ENCODE measurements at places on chromosomes 3 and 15. TPM values are rescaled to one million over a fixed set of nuclear protein-coding genes. Genes with fewer than 3 reads are reported as not detected.

DNA sequence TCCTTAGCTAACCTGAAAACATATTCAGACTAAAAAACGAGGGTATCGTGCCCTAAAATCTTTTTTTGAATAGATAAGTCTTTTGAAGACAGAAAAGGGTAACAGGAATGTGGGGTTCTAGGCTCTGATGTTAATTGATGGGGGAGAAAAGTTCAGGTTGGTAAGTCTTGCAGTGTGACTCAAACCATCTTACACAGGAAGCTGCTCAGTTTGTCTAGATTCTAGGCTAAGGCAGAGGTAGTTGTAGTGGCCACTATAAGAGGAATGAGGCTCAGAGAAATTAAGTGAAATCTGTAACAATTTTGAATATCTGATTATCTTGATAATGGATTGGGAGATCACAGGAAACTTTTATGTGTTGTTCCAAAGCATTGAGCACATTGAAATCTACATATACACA is 267.9 kb downstream of the PDCD6IP start:
- no peak for DNase-seq

- DNase-seq, result peak; percentile 37
Observed at GRCh38 chr3:177523872-177524438, 326.7 kb upstream of the TBL1XR1 start.

- DNase-seq, result no peak
Observed at GRCh38 chr3:1091286-1091685, 1.5 kb upstream of the CNTN6 start.

Gene IL16
- total RNA-seq, result 0.65 TPM

- DNase-seq, result no peak
Observed at GRCh38 chr3:64122476-64122875, 99.2 kb upstream of the PSMD6 start.

DNA sequence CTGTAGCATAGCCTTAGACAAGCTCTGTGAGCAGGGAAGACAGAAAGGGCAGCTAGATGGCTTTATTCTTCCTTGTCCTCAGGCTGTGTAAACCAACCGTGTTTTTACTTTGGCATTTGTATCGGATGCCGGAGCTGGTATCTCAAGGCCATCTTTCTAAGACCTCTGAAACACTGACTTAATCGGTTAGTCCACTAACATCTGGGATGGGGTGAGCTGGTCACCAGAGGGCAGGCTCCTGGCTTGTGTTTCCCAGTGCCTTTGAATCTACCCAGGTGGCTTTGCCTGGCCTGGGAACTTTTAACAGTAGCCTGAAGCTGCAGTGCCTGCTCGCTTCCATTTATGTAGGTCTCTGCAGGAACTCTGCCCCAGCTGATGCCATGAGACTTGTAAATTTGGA is 252.7 kb downstream of the NR1D2 start:
- DNase-seq, result no peak

Gene ISL2
- 0.24 TPM for total RNA-seq

GRCh38 chr15:34031987-34032760 is 6.8 kb downstream of the AVEN start:
- DNase-seq, result no peak

Gene MFGE8
- 54.5 TPM for total RNA-seq

DNA sequence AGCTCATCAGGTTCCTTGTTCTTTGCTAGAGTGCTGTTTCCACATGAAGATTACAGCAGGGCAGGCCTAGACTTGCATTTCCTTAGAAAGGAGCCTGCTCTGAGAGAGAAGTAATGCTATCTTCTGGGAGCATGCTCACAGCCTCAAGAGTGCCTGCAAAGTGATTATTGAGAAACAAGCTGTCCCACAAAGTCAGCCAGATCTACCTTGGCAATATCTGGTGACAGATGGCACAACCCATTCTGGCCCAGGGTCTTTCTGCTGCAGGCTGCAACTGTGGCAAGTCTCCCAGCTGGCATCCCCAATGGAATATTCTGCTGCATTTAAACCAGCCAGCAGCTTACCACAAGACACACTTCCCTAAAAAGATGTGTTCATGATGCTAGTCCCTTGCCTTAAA is 29.3 kb downstream of the MTMR10 start:
- DNase-seq, result no peak

- DNase-seq, result no peak
Observed at GRCh38 chr3:32398531-32398930, 6.9 kb downstream of the CMTM7 start.

DNA sequence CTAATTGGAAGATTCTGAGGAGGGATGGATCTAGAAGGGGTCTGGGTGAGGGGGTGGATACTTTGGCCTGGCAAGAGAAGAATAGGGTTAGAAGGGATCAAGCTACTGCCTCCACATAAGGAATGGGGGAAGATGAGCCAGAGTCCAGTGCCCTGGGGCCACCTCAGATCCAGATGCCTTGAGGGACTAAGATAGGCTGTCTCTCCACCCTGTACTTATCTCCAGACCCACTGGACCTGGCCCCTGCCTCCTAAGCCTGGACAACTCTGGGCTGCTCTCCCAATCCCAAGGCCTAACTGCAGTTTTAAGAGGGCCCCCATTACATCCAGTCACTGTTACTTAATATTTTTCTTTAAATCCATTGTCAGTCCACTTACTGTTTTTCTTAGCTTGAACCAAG is 2.0 kb downstream of the DVL3 start:
- no peak for DNase-seq

Gene PIK3CB
- total RNA-seq, result 41.9 TPM

Gene HRG
- total RNA-seq, result 0.58 TPM

Gene WDR48
- total RNA-seq, result 26.0 TPM

Gene XCR1
- total RNA-seq, result 0.18 TPM

- no peak for DNase-seq
Observed at GRCh38 chr3:23402728-23403492, 199.8 kb downstream of the UBE2E2 start.

Gene SLC9C1
- not detected for total RNA-seq

Gene PLA1A
- total RNA-seq, result not detected

- DNase-seq, result no peak
Observed at GRCh38 chr15:53203454-53203853, 413.3 kb upstream of the ONECUT1 start.

Gene ZNF80
- not detected for total RNA-seq

DNA sequence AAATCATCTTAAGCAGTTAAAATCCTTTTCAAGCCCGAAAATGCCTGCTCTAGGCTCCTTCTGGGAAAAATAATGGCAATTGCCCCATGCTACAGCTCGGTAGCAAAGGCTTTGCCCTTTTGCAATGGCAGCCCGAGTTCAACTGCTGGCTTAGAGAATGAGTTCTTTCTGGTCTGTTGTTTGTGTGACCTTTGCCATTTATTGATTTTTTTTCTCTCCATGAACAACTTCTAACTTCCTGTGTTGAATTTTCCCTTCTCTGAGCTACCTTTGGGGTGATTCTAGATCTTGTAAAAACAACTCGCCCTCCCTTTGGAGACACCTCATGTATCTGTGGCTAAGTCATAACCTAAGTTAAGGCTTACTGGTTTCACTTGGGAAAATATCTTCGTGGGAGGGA is 139.3 kb downstream of the PLCH1 start:
- DNase-seq, result no peak

DNA sequence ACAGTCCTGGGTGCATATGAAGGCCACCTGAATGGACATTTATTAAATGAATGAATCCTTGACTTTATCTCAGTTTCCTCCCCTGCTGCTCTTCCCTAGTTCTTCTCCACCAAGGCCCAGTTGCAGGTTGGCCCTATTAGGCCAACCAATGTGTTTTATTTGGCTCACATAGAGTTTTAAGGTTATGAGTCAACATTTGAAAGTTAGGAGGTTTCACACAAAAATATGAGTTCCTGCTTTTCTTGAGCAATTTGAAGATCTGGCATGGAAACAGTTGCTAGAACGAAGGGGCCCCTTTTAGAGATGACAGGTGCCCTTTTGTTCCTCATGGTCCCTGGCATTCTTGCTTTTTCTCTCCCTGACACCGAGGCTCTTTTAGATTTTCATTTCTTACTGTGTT is 83.0 kb upstream of the PDZRN3 start:
- no peak for DNase-seq

DNA sequence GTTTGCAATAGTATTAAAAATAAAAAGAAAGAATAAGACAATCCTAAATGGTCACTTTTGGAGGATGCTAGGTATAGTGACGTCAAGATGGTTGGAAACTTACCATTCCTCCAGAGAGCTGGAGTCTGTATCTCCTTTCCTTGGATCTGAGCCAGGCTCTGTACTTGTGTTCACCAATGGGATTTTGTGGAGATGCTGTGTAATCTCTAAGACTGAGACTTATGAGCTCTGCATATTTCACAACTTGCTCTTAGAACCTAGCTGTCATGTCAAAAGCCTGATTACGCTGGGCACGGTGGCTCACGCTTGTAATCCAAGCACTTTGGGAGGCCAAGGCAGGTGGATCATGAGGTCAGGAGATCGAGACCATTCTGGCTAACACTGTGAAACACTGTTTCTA is 126.8 kb upstream of the CLSTN2 start:
- no peak for DNase-seq

DNA sequence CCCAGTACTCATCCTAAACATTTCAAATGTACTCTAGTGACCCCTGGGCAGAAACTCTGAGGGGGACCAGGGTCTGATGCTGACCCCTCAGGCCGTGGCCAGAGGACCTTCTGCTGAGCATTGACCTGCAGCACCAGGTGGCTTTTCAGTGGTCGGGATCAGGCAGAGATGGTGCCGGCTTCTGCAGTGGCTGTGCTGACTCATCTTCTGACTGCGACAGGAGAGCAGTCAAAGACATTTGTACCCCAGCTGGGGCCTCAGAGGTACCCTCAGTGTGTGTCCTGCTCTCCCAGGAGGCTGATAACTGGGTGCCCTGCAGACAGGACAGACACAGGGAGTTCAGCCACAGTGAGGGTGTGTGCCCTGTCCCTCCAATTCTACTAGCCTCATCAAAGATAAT is 36.6 kb upstream of the IQCF6 start:
- DNase-seq, result no peak

DNA sequence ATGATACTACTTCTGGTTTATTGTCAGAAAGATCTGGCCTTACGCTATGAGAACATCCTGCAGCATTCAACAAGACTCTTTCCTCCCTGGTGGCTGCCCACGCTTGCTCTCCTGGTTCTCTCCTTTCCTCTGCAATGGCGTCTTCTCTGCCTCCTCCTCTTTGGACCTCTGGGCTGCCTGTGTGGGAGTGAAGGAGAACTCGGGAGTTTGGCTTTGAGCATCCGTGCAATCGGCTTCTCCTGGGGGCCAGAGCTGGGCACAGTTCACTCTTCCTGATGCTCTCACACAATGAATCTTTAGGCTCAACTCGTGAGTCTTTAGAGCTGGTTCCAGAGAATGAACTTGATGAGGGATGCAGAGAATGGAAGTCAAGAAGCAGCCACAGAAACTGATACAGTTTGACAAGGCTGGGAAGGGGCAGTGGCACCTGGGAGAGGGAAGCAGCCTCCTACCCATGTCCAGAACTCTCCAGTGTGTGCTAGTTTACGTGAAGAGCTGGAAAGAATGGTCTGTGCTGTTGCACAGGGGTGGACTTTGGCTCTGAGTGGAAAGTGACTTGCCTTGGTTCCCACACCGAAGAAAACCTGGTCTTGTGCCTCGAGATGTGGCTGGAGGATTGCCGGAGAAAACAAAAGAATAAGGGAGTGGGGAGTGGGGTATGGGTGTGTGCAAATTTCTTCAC is 37.9 kb downstream of the RPLP1 start:
- no peak for DNase-seq

DNA sequence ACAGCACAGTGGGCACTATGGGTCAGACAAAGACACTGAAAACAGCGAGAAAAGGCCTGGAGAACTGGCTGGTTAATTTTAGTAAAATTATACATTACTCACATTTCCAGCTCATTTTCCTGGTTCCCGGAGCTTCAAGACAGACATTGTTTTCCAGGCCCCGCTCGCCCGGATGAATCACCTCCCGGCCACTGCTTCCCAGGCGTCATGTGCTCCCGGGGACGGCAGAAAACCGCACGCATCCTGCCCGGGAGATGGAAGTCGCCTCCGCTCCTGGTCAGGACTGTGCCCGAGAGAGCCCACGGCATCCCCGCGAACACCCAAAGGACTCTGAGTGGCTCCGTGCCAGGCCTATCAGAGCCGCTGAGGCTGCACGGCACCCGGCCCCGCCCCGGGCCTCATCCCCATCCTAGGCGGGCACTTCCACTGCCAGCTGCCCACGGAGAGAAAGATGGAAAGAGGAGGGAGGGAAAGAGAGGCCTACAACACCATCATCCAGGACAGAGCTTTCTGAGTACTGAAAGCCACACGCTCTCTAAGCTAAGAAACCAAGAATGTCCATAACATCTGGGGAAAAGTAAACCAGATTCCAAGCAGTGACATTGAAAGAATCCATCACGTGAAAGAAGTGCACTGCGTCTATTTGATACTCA is 75.1 kb downstream of the VGLL4 start:
- DNase-seq, result peak; percentile 52

- DNase-seq, result no peak
Observed at GRCh38 chr3:126157083-126157768, 23.2 kb downstream of the ALDH1L1 start.

DNA sequence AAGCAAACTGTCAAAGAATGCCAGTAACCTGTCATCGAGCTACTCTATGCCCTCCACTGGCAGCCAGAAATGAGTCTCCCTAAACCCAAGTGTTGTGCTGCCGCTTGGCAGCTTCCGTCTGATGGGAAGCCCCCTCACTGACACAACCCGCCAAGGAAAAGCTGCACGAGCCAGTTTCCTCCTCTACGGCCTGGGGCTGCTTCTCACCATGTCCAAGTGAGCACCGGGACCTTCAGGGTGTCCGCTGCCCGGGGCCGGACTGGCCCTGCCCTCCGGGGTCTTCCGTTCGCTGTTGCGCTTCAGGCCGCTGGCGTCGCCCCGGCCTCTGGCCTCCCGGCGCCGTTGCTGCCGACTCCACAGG is 490 bp downstream of the TOMM70 start:
- no peak for DNase-seq

DNA sequence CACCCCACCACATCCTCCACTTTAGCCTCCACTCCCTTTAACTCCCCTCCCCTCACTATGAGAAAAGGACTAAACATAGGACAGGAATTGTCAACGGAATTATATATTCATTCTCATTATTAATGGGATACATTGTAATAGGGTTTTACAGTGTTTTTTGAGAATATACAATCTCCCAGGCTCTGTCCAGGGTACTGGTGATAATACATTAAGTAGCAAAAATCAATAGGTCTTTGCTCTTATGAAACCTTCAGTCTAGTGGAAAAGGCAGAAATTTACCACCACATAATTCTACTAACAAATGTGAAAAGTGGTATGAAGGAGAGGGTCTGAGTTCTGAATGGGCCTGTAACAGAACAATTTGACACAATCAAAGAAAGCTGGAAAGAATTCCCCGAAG is 28.2 kb upstream of the IGSF11 start:
- DNase-seq, result no peak

- peak; percentile 51 for DNase-seq
Observed at GRCh38 chr15:89551550-89551949, 23.7 kb upstream of the TICRR start.

DNA sequence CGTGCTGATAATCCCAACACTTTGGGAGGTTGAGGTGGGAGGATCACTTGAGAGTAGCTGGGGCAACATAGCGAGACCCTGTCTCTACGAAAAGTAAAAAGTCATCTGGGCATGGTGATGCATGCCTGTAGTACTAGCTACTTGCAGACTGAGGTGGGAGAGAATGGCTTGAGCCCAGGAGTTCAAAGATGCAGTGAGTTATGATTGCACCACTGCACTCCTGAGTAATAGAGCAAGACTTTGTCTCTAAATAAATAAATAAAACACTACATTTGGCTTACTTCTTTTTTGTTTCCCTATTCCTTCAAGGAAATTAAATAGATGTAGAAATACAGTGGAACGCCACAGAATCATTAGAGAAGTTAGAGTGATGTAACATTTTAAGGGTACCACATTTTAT is 20.1 kb upstream of the LDHAL6B start:
- no peak for DNase-seq

GRCh38 chr3:34727700-34728099 is 911.6 kb upstream of the ARPP21 start:
- no peak for DNase-seq

Data from PC-9 (cell line).